ENCODE measurements at places on chromosomes 2 and 18.

- no peak for DNase-seq
Measured at GRCh38 chr2:241314226-241315092, 1.0 kb downstream of the HDLBP start.

DNA sequence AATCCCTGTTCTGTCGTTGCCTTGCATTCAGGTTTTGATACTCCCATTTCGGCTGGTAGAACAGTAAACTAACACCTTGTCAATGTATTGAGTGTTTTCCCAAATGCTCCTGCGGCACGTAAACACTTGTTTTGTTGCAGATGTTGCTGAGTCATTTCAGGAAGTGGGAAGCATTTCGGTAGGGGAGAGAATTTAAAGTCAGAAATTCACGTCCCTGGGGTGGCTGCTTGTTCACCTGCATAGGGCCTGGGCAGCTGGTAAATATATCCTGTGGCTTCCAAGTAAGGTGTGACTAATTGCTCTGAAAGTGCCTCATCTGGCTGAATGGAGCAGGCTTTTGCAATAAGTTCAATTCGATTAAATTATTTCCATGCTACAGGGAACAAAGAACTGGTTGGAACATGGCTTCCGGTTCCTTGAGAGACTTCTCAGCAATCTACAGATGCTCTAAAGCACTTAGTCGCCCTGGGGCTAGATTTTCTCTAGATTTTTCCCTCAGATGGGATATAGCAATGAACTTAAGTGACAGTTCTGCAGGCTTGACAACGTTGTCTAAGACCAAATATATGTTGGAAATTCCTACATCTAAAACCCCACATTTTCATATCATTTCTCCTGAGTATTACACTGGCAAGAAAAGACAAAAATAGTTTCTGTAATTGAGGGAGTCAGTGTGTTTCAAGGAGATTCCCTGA, 5.2 kb downstream of the GALR1 start:
- DNase-seq, result no peak

DNA sequence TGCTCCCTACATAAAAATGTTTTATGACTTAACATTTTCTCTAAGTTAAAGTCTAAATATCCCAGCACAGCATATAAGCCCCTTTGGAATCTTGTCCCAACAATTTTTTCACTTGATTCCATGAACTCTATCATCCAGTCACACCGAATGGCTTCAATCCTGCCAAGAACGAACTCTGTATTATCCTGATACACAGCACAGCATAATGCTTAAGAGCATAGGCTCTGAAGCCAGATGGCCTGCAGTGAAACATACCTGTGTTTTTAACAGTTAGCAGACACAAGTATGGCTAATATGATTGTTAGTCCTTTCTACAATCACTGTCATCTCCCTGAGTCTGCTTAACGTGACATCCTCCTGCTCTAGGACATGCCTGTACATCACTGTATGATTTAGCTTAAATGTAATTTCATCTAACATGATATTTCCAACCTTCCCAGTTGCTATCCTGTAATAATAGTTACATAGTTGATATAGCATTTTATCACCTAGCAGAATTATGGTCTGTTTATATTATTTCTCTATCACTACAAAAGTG, 669.5 kb downstream of the ERBB4 start:
- DNase-seq, result no peak

DNA sequence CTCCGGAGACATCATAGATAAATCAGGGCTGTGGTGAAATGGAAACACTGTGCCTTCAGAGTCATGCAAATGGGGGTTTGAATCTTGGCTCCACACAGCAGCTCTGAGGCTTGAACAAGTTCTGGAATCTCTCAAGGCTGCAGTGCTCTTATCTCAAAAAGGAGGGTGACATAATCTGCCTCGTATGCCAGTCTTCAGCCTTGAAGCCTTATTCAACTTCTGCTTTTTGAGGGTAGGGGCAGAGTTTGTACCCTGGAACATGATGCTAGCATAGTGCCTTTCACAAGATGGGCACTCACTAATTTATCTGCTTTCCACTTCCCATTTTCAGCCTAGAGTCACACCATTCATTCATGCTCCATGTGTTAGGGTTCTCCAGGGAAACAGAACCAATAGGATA, 42.3 kb downstream of the GATA6 start:
- no peak for DNase-seq

GRCh38 chr2:29557268-29557667, 364.1 kb downstream of the ALK start:
- DNase-seq, result no peak

DNA sequence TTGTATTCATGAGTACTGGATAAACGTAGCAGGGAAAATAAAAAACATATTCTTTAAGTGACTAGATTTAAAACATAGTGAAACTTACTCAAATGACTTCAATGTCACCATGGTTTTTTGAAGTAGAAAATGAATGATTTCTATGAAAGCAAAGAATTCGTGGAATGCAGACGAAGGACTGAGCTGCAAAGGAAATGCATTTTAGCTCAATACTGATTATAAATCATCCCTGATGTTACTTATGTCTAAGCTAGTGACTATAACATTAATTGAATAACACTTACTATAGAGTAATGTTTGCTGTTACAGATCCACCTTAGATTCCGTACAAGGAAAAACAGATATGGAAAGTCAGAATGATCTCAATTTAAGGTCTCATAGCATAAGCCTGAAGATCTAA, 1257.7 kb upstream of the CDH2 start:
- DNase-seq, result no peak

- no peak for DNase-seq
Measured at GRCh38 chr2:207180741-207181140, 15.0 kb upstream of the KLF7 start.

DNA sequence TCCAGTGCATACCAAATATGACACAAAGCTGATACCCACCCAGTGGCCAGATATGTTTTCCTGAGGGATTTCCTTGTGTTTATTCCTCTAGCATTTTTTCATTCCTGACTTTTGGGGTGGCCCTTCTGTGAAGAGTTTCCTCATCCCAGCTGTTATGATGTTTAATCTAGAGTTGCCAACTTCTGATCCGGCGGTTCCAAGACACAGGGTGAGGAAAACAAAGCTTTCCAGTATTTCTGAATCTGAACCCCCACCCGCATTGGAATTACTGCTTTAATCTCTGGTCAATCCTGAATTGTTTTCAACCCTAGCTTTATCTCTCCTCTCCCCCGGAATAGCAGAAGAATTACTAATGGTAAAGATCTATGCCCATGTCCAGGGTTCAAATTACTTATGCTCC, 39.2 kb upstream of the PNPT1 start:
- no peak for DNase-seq

All from stimulated activated CD8-positive, alpha-beta memory T cell treated with anti-CD3 and anti-CD28 coated beads, Interleukin-7, amount 100 ng/mL, for 24 hours (primary cell).